ENCODE measurements at places on chromosomes 13 and 19. TPM values are rescaled to one million over a fixed set of nuclear protein-coding genes. Genes with fewer than 3 reads are reported as not detected.

Gene URAD
- not detected for total RNA-seq

Gene PALM3
- total RNA-seq: under 0.01 TPM

Gene KIR2DL3
- total RNA-seq: not detected

Gene TRIP10
- 60.2 TPM for total RNA-seq

Gene LYL1
- 2.9 TPM for total RNA-seq

Gene TRMT1
- 48.6 TPM for total RNA-seq

Gene ZNF814
- total RNA-seq: 4.3 TPM

Gene N4BP2L2
- 18.3 TPM for total RNA-seq

Gene C5AR1
- not detected for total RNA-seq

Gene RUBCNL
- total RNA-seq: 0.16 TPM

Gene FCGBP
- not detected for total RNA-seq

Gene KCNK6
- 8.5 TPM for total RNA-seq

Gene PLPPR3
- total RNA-seq: 1.5 TPM

Gene COX6B1
- 474 TPM for total RNA-seq

Gene MEDAG
- total RNA-seq: 2.3 TPM

Gene CYP2F1
- total RNA-seq: not detected

Gene MLLT1
- total RNA-seq: 40.4 TPM

Gene PSG7
- not detected for total RNA-seq

Gene MRPL4
- total RNA-seq: 100 TPM

Gene RNF126
- 82.0 TPM for total RNA-seq

Gene PSG2
- total RNA-seq: not detected

Gene EPS8L1
- 6.0 TPM for total RNA-seq

Gene EHD2
- total RNA-seq: 161 TPM

Gene KLK4
- not detected for total RNA-seq

Gene C13orf46
- 0.13 TPM for total RNA-seq

Gene MLNR
- not detected for total RNA-seq

Gene SLC5A5
- not detected for total RNA-seq

Gene OCEL1
- 6.7 TPM for total RNA-seq

Gene ZNF266
- 11.4 TPM for total RNA-seq

Gene C19orf85
- total RNA-seq: not detected

Gene FSTL3
- total RNA-seq: 507 TPM

Gene WASF3
- total RNA-seq: 3.7 TPM

Gene SPART
- 23.3 TPM for total RNA-seq

Gene C1QTNF9
- total RNA-seq: not detected

Gene P2RY11
- total RNA-seq: 2.1 TPM

Gene IFI30
- total RNA-seq: 22.2 TPM

Gene ERICH6B
- not detected for total RNA-seq

Measured in mesangial cell (primary cell).